ENCODE measurements at places on chromosomes 1 and 21.
A peak's percentile ranks its signal among the peaks of the same experiment; 100 is the strongest.

DNA sequence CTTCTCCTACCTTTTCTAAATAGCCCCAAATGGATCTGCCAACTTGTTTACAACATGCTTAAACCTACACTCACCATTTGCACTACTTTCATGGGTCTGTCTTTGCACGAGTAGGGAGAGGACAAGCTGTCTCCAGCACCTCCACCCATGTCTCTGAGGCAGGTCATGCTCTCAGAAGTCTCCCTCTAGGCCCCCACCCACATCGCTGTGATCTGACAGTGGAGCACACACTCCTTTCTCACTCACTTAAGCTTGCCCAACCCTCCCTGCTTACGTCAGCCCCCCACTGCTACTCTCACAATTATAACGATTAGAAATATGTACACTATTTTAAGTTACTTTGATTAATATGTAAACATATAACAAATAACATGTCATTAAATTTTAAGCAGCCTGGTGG, 141.1 kb downstream of the KCNH1 start:
- no peak for DNase-seq

DNA sequence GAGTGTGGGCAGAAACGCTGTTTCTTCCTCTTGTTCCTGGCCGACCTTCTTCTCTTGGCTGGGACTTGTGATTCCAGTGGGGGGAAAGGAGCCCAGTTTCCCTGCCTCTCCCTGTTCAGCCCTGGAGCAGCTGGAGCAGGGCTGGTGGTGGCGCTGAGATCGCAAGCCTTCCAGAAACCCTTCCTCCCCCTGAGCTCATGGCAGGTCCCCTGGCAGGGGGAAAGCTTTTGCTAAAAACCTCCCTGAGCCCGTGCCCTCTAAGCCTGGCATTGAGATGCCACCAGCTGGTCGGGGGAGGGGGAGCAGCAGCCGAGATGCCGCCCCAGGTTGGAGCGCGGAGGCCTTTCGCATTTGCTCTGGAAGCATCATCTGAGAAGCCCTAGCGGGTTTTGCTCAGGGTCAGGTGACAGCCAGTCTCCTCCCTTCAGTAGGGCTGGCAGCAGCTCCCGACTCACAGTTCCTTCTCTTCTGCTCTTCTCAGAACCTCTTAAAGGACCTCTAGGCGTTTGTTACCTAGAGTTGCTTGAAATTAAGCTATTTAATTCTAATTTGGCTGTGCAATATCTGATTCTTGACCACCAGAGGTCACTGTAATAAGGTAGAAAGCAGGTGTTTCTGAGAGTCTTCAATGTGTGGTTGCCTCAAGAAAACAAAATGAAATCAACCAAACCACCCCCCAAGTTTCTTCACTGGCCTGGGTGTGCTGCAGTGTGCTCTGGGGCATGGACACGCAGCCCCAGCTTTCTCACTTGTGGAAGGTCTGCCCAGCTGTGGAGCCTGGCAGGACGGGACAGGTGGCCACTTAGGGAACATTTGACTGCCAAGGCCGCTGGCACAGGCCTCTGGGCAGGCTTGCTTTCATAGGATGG, 257.3 kb downstream of the CAMTA1 start:
- DNase-seq, result peak; percentile 11

DNA sequence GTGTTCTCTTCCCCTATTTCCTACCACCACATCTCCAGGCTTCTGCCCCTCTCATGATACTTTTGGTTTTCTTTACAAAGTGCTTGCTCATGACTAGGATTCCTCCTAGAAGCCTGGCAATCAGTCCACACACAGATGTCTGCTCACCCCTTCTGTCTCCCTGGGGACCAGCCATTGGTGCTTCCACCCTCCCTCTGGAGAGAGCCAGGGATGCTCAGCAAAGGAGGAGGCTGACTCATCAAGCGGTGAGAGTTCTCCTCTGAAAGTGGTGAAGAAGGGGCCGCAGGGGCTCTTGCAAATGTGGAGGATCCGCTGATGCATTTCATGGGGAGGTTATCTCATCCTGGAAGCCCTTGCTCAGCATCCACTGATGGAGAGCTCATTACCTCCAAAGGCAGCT, 14.5 kb downstream of the NT5C1A start:
- no peak for DNase-seq

DNA sequence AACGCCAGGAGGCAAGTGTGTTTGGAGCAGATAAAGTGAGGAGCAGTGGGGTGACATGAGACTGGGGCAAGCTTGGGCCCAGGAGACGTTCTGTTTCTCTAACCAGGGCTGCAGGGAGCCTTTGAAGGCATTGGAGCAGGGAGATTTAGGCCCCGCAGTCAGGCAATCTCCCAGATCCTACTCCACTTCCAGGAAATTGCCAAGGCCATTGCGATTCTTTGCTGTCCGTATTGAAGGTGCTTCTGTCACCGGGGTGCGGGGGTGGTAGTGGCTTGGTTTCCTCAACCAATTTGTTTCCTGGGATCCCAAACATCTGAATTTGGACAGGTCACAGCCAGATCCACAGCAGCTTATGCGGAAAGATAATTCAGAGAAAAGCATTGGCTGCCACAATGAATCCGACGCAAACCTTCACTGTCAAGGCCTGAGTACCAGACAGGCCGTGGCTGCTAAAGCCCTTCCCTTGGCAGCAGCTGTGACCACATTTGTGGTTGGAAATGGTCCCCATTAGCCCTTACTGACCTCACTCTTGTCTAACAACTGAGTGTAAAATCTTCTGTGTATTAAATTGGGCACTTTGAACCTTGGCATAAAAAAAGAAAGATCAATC, 385.6 kb downstream of the PTPRU start:
- DNase-seq, result no peak

DNA sequence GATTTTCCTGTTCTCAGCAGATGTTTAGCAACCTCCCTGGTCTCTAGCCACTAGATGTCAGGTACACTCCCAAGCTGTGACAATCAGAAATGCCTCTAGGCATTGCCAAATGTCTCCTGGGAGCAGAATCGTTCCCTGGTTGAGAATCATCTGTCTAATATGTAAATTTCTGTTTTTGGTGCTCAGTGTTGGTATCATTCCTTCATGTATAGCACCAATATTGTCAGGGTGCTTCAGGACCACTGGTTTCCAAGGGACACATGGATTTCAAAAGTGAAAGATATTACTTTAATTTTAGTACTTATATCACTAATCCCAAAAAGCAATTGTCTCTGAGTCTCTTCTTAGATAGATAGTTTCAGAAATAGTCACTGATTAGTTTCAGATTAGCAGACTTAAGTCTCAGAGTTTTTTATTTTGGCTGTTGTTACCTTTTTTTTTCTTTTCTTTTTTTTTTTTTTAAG, 160.1 kb downstream of the PTPRC start:
- DNase-seq, result no peak

Measured in CD4-positive, alpha-beta T cell treated with Interferon alpha-2 for 1 hour (primary cell).